AG08395 (cell line): ENCODE measurements at places on chromosomes 16 and 17.
A peak's percentile ranks its signal among the peaks of the same experiment; 100 is the strongest.

DNA sequence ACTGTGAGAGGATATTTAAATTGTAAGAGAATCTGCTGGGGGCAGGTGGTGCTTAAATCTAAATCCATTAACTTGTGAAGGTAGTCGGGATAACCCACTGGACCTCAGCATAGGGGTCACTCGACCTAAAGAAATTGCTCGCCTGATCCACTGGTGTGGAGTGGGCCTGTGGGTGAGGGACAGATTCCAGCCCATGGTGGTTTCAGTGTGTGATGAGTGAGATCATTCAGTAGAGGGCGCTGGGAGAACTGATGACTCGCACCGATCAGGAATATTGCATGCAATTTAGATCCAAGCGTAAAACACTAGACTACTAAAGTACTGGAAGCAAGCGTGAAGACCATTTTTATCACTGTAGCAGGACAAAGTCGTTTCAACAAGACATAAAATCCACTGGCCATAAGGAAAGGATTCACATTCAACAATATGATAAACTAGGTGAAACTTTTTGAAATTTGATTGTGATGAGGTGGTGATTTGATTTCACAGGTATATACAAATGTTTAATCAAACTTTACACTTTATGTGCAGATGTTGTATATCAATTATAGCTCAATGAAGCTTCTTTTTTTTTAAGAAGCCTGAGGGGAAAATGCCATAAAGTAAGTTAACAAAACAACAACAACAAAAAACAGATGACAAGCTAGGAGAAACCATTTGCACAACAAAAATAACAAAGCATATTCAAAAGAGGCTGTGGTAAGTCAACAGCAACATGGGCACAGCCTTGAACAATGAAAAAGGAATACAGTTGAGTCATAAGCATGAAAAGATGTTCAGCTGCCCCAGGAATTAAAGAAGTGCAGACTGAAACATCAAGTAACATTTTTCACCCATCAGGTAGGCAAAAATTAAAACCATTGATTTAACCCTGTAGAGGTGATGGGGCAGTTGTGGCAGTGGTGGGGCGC is 7.5 kb upstream of the TMEM170A start:
- peak; percentile 89 for DNase-seq

GRCh38 chr17:19290066-19290705 is 53.0 kb downstream of the EPN2 start:
- no peak for DNase-seq

DNA sequence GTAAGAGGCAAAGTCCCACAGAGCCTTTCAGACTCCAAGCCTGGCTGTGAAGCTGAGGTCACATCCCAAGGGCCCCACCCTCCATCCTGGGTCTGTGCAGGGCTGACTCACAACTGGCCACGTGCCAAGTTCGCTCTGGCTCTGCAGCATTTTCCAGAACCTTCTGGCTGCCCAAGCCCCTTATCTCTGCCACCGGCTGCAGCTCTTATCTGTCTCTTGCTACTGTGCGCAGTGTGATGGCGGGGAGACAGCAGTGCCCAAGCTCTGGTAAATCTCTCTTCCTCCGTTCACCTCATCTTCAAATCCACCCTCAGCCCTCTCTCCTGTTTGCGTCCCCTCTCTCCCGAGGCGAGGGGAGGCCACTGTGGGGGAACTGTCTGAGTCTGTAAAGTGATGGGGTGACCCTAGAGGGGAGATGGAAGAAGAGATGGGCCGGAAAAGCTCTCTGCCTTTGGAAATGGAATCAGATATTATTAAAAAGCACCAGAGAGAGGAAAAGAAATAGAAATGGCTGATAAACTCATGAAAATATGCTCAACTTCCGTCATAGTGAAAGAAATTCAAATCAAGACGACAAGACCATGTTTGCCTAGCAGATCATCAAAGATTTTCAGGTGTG is 162.7 kb upstream of the CDC42EP4 start:
- peak; percentile 84 for DNase-seq

- no peak for DNase-seq
Observed at GRCh38 chr17:50653738-50654137, 19.1 kb downstream of the ABCC3 start.

DNA sequence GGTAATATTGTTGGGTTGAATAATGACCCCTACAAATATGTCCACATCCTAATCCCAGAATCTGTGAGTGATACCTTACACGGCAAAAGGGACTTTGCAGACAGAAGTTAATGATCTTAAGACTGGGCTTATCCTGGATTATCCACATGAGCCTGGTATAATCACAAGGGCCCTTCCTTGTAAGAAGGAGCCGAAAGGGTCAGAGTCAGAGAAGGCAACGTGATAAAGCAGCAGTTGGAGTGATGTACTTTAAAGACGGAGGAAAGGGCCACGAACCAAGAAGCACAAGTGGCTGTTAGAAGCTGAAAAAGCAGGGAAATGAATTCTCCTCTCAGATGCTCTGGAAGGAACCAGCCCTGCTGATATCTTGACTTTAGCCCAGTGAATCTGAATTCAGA is 137.8 kb downstream of the UTP18 start:
- no peak for DNase-seq

GRCh38 chr16:67345401-67345800 is 18.8 kb downstream of the LRRC36 start:
- no peak for DNase-seq

GRCh38 chr17:73371285-73371684 is 59.5 kb upstream of the CDC42EP4 start:
- peak; percentile 95 for DNase-seq

GRCh38 chr16:62478903-62479458 is 442.7 kb upstream of the CDH8 start:
- DNase-seq = no peak

- DNase-seq = peak; percentile 33
Observed at GRCh38 chr16:68760671-68761275, 23.7 kb downstream of the CDH1 start.
